ENCODE measurements at places on chromosomes 5 and 9.

DNA sequence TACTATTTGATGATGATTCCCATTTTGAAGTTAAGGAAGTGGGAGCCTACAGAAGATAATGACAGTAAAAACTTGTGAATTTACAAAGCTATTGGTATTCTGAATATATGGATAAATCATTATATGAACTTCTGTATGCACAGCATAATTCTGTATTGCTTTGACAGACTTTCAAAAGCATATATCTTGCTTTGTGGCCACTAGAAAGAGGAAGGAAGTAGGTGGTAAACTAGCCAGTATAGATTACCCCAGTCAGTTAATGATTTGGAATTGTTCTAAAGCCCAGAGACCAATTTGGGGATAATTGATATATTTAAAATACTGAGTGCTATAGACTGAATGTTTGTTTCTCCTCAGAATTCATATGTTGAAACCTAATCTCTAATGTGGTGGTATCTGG, 53.0 kb downstream of the NR2F1 start:
- no peak for DNase-seq

GRCh38 chr5:147248561-147248960, 13.7 kb downstream of the STK32A start:
- no peak for DNase-seq

DNA sequence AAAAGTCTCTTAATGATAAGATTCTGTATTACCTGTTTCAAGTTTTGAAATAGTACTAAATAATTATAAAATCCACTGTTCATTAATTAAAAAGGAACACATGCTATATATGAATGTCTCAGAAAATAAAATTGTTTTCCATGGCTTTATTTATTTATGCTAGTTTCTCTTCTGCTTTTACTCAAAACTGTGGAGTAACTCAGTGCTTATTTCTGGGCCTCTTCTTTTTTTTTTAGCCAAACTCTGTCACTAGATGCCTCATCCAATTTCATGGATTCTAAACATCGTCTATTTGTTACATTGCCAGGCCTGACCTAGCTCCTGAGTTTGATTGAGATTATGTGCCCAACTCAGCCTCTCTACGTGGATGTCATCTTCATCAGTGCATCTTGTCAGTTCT, 1509.7 kb downstream of the MAT2B start:
- no peak for DNase-seq

DNA sequence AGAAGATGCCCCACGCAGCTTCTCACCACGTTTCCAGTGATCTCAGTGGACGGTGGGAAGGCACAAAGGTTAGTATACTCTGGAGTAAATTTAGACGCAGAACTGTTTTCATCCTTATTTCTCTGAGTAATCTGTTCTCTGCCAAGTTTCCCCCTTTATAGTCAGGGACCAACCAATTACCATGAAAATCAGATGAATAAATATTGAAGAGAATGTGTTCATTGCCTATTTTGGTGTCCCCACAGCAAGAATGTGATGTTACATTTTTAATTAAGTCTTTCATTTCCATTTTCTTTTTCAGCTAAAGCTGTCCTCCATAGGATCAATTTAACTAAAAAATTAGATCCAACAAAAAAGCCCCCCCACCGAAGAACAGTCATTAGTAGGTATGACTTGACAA, 41.4 kb downstream of the S1PR3 start:
- no peak for DNase-seq

- DNase-seq, result no peak
Measured at GRCh38 chr5:88825584-88826315, 57.2 kb downstream of the MEF2C start.

DNA sequence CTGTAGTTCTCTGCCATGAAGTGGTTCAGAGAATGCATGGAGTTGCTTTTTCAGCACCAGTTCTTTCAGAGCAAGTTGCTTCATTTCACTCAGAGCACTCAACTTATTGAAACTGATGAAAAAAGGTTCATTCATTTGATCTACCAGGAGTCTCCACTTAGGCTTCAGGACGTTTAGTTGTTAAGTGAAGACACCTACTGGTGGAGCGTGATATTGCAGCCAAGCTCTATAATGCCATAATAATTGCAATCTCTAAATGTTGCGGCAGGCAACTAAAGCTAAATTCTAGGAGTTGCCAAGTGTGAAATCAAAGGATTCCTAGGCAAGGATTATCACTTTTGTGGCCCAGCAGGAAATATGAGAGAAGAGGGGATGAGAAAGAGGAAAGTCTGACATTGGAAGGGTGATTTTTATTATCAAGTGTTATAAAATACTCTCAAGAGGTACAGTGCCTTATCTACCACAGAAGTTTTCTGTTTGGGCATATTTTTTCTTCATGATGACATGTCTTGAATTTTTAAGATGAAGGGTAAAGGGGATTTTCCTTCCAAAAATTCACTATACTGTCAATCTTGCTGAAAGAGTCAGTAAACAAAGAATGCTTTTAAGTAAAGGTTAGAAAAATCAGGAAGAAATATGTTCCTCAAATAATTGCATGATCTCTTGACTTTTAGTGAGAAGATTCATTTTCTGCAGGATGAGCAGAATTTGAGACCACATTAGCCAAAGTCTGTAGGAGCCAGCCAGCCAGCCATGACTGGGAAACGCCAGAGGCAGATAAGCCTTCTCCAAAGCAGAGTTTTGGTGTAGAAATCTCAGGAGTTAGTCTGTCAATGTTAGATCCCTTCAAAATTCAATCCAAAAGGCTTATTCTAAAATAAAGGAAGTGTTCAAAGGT, 83.4 kb downstream of the SH3PXD2B start:
- peak; percentile 9 for DNase-seq

GRCh38 chr5:146632620-146633322, 116.8 kb upstream of the GPR151 start:
- DNase-seq, result no peak

Measured in stimulated activated CD4-positive, alpha-beta T cell treated with anti-CD3 and anti-CD28 coated beads, TNF-alpha, amount 100 ng/mL, for 48 hours (primary cell).